Sigmoid colon (tissue), 7 donors: ENCODE measurements at places on chromosomes 2 and 18. TPM values are rescaled to one million over a fixed set of nuclear protein-coding genes. Genes with fewer than 3 reads are reported as not detected.

DNA sequence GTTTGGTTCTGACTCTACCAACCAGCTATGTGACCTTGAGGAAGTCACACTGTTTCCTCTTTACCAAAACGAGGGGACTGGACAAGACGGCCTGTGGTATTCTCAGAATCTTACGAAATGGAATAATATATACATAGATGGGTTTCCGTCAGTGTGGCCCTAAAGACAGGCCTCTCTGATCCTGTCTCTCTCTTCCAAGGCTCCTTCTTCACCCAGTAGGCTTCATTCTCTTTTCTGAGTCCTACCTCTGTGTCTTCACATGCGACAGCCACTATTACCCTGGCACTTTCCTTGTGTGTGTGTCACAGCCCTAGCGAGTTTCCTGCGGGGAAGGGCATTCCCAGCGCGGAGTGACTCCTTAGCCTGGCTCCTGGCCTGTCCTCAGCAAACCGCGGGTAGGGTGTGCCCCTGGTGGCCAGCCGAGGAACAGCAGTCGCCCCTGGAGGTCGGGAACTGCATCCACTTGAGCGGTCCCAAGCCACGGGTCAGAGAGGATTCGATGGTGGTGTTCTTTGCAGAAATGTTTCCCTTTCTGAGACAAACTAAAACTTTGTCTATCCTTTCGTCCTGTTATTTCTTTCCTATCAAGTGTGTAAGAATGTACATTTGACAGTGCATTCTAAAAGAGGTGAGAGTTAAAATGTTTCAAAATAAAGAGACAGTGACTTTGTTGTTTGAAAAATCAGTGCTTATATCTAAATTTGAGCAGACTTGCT is 63.3 kb downstream of the RAB31 start:
- DNase-seq: peak; percentile 90

The CXCR1 gene
- 0.46 TPM for polyA plus RNA-seq

The ABCG8 gene
- not detected for polyA plus RNA-seq

The SLC23A3 gene
- 0.60 TPM for polyA plus RNA-seq

DNA sequence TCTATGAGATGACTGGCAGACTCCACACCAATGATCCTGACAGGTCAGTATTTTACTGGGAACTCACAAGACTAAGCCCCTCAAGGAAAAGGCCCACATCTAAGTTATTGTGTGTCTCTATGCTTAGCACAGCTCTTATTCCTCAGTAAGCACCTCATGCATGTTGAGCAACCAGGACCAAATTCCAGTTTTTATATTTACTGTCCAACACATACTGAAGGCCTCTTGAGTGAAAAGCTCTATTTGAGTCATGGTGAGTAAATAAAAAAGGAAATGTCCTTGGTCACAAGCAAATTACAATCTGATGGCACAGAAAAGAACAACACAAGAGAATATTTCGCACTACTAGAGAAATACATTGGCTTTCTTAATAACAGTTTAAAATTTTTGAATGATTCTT is 87.9 kb upstream of the ETAA1 start:
- no peak for DNase-seq

GRCh38 chr2:39730685-39731302 is 48.3 kb downstream of the THUMPD2 start:
- no peak for DNase-seq

The CTAGE1 gene
- polyA plus RNA-seq: not detected

- no peak for DNase-seq
Observed at GRCh38 chr2:58879834-58880233, 638.7 kb upstream of the FANCL start.

GRCh38 chr18:50569930-50570329 is 10.0 kb downstream of the MAPK4 start:
- DNase-seq: no peak

The GPATCH11 gene
- 4.8 TPM for polyA plus RNA-seq

- no peak for DNase-seq
Observed at GRCh38 chr2:76599732-76600368, 889.1 kb upstream of the GCFC2 start.
